ENCODE measurements at places on chromosomes 1 and 21. TPM values are rescaled to one million over a fixed set of nuclear protein-coding genes. Genes with fewer than 3 reads are reported as not detected.

- peak overlapping the region; percentile 32 for H3K27ac ChIP-seq
- DNase-seq, result peak; percentile 76
- H3K4me3 ChIP-seq, result no peak overlapping the region
- no peaks in the 10 kb centered on the region for H3K27me3 ChIP-seq
- H3K36me3 ChIP-seq, result peaks cover 5% of the 10 kb centered on the region
These were observed 85.4 kb downstream of the CEP350 start for GRCh38 chr1:180040034-180040433.

- no peak overlapping the region for H3K4me3 ChIP-seq
- H3K27me3 ChIP-seq, result no peaks in the 10 kb centered on the region
- no peaks in the 10 kb centered on the region for H3K36me3 ChIP-seq
These were observed 253.2 kb downstream of the PTPRC start for GRCh38 chr1:198892065-198892464.

- no peak for DNase-seq
- H3K4me1 ChIP-seq, result peaks cover 44% of the 10 kb centered on the region
- H3K36me3 ChIP-seq, result no peaks in the 10 kb centered on the region
- H3K27me3 ChIP-seq, result no peaks in the 10 kb centered on the region
- H3K4me3 ChIP-seq, result no peak overlapping the region
These were observed 116.2 kb downstream of the TGFB2 start for GRCh38 chr1:218461351-218461750.

DNA sequence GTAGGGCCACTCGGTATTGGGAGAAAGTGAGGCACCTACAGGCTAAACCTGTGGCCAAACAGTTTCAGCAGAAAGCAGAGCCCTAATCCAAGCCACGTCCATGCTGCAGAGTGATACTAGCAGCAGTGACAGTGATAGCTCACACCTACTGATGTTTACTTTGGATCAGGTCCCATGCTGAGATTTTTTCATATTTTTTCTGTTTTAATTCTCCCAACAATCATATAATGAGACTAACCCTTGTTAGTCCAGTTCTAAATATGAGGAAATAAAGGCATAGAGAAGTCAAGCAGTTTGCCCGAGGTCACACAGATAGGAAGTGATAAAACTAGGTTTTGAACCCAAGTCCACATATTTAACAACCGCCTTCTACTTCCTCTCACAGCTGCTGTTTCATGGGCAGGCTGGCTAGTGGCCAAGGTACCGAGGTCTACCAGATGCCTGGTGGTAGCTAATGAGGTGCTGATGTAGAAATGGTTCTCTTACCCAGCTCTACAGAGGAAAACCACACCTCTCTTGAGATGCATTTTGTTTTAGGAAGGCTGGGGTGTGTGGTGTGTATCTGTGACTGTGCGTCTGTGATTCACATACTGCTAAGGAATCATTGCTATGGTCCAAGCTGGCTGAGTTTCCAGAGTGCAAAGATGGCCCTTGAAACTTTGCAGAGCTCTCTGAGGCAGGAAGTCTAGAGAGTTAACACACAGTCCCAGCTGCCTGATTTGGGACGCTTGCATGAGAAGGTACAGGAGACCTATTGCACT is 80.3 kb upstream of the ARTN start:
- H3K36me3 ChIP-seq, result no peaks in the 10 kb centered on the region
- peaks cover 12% of the 10 kb centered on the region for H3K4me1 ChIP-seq
- no peak overlapping the region for H3K4me3 ChIP-seq
- peak; percentile 83 for DNase-seq

DNA sequence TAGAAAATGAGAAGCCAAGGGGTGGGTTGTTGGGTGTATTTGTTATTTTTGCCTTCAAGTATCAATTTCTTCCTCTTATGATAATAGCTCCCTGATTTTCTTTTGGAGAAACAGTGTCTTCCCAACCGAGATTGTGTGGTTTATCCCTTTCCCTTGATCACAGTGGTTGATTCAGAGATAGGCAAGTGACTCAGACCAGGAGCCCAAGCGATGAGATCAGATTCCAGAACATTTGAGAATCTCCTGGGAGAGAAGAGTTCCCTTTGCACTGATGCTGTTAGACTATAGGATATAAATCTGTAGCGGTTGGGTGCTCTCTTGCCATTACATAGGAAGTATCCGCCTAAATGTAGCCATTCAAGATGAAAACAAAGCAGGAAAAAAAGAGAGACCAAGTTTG is 90.1 kb upstream of the WDR26 start:
- no peak overlapping the region for H3K27ac ChIP-seq
- no peak for DNase-seq
- H3K4me3 ChIP-seq, result no peak overlapping the region
- no peaks in the 10 kb centered on the region for H3K36me3 ChIP-seq

DNA sequence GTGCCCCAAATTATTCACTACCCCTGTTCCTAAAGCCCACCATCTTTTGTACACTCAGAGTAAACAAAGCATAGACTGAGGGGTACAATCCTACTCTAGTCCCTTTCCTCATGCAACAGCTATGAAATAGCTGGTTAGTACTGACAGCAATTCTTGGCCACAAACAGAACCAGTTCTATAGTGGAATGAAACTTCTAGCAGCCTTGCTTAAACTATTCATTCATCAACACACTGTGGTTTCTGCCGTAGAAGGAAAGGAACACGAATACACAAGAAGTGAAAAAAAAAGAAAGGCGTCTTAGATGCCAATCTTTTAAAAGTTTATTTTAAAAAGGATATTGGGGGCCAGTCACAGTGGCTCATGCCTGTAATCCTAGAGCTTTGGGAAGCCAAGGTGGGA is 9.9 kb downstream of the PSMB2 start:
- H3K4me3 ChIP-seq, result no peak overlapping the region
- H3K36me3 ChIP-seq, result peaks cover 12% of the 10 kb centered on the region
- DNase-seq, result no peak
- no peaks in the 10 kb centered on the region for H3K27me3 ChIP-seq
- no peaks in the 10 kb centered on the region for H3K4me1 ChIP-seq

DNA sequence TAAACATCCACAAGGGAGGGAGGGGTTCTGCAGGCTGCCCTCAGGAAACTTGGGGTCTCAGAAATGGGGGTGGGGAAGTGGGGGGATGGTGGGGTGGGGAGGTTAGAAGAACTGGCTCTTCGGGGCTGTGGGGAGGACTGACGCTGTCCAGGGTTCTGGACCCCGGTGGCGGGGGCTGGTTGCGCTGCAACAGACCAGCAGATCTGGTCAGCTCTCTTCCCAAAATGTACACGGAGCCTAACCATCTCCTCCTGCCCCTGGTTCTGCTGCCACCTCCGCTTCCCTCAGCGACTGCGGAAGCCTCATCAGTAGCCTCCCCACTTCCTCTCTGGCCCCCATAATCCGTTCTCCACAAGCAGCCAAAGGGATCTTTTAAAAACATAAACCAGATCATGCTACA is 29.3 kb upstream of the C1QA start:
- H3K4me3 ChIP-seq, result no peak overlapping the region
- peaks cover 14% of the 10 kb centered on the region for H3K27me3 ChIP-seq
- H3K36me3 ChIP-seq, result no peaks in the 10 kb centered on the region

GRCh38 chr1:27044613-27045151 is 32.0 kb upstream of the TENT5B start:
- H3K36me3 ChIP-seq, result no peaks in the 10 kb centered on the region
- H3K27me3 ChIP-seq, result no peaks in the 10 kb centered on the region
- H3K4me3 ChIP-seq, result no peak overlapping the region
- DNase-seq, result peak; percentile 77
- peaks cover 5% of the 10 kb centered on the region for H3K4me1 ChIP-seq

- no peak overlapping the region for H3K27ac ChIP-seq
- H3K27me3 ChIP-seq, result no peaks in the 10 kb centered on the region
- no peaks in the 10 kb centered on the region for H3K36me3 ChIP-seq
These were observed 48.7 kb downstream of the MRPS6 start for GRCh38 chr21:34122047-34122446.

GRCh38 chr1:198749279-198749678 is 110.4 kb downstream of the PTPRC start:
- H3K4me1 ChIP-seq, result no peaks in the 10 kb centered on the region
- H3K36me3 ChIP-seq, result no peaks in the 10 kb centered on the region
- H3K27me3 ChIP-seq, result no peaks in the 10 kb centered on the region
- DNase-seq, result no peak

DNA sequence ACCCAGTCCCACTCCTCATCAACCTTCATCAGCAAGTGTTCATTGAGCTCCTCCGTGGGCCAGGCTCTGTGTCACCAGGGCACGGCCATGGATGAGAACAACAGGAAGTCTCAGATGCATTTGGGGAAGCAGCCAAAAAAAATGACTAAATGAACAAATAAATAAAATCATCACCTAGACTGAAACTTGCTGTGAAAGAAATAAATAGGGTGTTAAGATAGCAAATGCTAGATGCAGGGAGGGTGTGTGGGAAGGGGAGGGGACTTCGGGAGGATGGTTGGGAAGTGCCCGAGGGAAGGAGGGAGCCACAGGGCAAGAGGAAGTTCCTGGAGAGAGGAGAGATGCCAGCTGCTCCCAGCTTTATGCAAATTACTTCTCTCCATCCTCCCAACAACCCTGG is 696.7 kb downstream of the PTPRU start:
- H3K4me3 ChIP-seq, result no peak overlapping the region
- DNase-seq, result no peak
- no peaks in the 10 kb centered on the region for H3K27me3 ChIP-seq

- peak overlapping the region; percentile 92 for H3K4me3 ChIP-seq
- peak overlapping the region; percentile 32 for H3K27ac ChIP-seq
- peaks cover 31% of the 10 kb centered on the region for H3K4me1 ChIP-seq
- H3K36me3 ChIP-seq, result peaks cover 18% of the 10 kb centered on the region
- no peaks in the 10 kb centered on the region for H3K27me3 ChIP-seq
- DNase-seq, result peak; percentile 49
These were observed 11.1 kb upstream of the RAB42 start for GRCh38 chr1:28580722-28581530.

DNA sequence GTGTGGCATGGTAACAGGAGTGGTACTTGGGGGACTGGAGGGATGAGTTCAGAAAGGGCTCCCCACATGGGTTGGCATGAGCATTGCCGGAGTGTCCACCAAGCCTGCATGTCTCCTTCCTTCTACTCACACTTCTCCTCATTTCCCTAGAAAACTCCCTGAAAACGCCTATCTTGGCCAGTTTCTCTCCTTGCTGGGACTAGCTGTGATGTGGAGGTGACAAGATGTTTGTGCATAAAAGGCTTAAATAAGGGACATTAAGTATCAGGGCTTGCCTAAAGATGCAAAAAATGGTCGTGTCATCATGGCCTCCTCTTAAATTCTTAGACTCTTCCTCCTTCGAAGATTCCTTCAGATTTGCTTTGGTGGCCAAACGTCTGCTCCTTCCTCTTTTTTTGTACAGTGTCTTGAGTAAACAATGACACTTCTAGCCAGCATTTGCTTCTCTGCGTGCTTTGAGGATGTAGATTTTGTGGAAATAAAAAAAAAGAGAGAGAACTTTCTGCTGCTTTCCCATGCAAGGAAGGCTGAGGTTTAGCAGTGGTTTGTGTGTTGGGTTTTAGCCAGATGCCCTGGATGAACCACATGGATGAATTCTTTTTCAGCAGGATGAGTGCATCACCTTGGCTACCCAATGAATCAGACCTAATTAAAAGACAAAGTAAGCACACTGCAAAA is 239.1 kb upstream of the IRF2BP2 start:
- H3K27ac ChIP-seq, result no peak overlapping the region
- peaks cover 26% of the 10 kb centered on the region for H3K4me1 ChIP-seq
- H3K36me3 ChIP-seq, result no peaks in the 10 kb centered on the region
- no peak for DNase-seq
- H3K27me3 ChIP-seq, result no peaks in the 10 kb centered on the region
- H3K4me3 ChIP-seq, result no peak overlapping the region

- no peaks in the 10 kb centered on the region for H3K36me3 ChIP-seq
- no peak overlapping the region for H3K27ac ChIP-seq
- no peak overlapping the region for H3K4me3 ChIP-seq
- peaks cover 4% of the 10 kb centered on the region for H3K4me1 ChIP-seq
- no peaks in the 10 kb centered on the region for H3K27me3 ChIP-seq
- peak; percentile 46 for DNase-seq
These were observed 5.1 kb downstream of the HSPB7 start for GRCh38 chr1:16012590-16013219.

GRCh38 chr1:28604411-28604810 is 12.3 kb downstream of the RAB42 start:
- H3K4me3 ChIP-seq, result no peak overlapping the region
- no peaks in the 10 kb centered on the region for H3K27me3 ChIP-seq
- H3K36me3 ChIP-seq, result no peaks in the 10 kb centered on the region
- H3K27ac ChIP-seq, result no peak overlapping the region

GRCh38 chr1:85599076-85599491 is 18.5 kb downstream of the CCN1 start:
- no peak for DNase-seq
- H3K36me3 ChIP-seq, result no peaks in the 10 kb centered on the region
- H3K27ac ChIP-seq, result no peak overlapping the region
- no peaks in the 10 kb centered on the region for H3K4me1 ChIP-seq
- H3K4me3 ChIP-seq, result no peak overlapping the region

DNA sequence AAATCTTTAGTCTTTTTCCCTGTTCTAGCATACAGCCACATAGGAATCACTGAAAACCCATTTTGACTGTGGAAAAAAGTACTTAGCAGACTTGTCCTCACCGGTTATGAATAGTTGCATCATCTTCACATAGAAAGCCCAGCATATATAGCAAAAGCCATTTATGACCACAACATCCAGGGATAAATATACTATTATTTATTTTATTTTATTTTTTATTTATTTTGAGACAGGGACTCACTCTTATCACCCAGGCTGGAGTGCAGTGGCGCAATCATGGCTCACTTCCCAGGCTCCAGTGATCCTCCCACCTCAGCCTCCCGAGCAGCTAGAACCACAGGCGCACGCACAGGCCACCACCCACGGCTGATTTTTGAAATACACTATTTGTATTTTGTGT is 175.3 kb downstream of the GALNT2 start:
- H3K27me3 ChIP-seq, result no peaks in the 10 kb centered on the region
- no peaks in the 10 kb centered on the region for H3K4me1 ChIP-seq
- no peak overlapping the region for H3K27ac ChIP-seq
- H3K36me3 ChIP-seq, result peaks cover 8% of the 10 kb centered on the region

- H3K4me1 ChIP-seq, result peaks cover 18% of the 10 kb centered on the region
- H3K27me3 ChIP-seq, result peaks cover 33% of the 10 kb centered on the region
- H3K27ac ChIP-seq, result no peak overlapping the region
These were observed 2.6 kb downstream of the INSRR start for GRCh38 chr1:156856282-156856785.

GRCh38 chr1:157168015-157168414 is 29.8 kb upstream of the ETV3 start:
- H3K36me3 ChIP-seq, result no peaks in the 10 kb centered on the region
- H3K4me1 ChIP-seq, result no peaks in the 10 kb centered on the region
- no peak for DNase-seq
- H3K27ac ChIP-seq, result no peak overlapping the region
- H3K27me3 ChIP-seq, result peaks cover 11% of the 10 kb centered on the region
- H3K4me3 ChIP-seq, result no peak overlapping the region

The OR2L8 gene
- not detected for polyA plus RNA-seq

The SLC30A7 gene
- 7.6 TPM for polyA plus RNA-seq

The SELL gene
- polyA plus RNA-seq, result 0.68 TPM

The UBASH3A gene
- not detected for polyA plus RNA-seq

The TCHH gene
- not detected for polyA plus RNA-seq

The TNFRSF4 gene
- polyA plus RNA-seq, result 1.4 TPM

The NUF2 gene
- 10.4 TPM for polyA plus RNA-seq

The CHIA gene
- not detected for polyA plus RNA-seq

The ADGRL4 gene
- polyA plus RNA-seq, result 140 TPM

The SPATC1L gene
- 11.5 TPM for polyA plus RNA-seq

The ADAMTS1 gene
- polyA plus RNA-seq, result 13.7 TPM

The CLCA4 gene
- not detected for polyA plus RNA-seq

The BCAN gene
- polyA plus RNA-seq, result 0.15 TPM
